ENCODE measurements at places on chromosomes 6 and 20.

DNA sequence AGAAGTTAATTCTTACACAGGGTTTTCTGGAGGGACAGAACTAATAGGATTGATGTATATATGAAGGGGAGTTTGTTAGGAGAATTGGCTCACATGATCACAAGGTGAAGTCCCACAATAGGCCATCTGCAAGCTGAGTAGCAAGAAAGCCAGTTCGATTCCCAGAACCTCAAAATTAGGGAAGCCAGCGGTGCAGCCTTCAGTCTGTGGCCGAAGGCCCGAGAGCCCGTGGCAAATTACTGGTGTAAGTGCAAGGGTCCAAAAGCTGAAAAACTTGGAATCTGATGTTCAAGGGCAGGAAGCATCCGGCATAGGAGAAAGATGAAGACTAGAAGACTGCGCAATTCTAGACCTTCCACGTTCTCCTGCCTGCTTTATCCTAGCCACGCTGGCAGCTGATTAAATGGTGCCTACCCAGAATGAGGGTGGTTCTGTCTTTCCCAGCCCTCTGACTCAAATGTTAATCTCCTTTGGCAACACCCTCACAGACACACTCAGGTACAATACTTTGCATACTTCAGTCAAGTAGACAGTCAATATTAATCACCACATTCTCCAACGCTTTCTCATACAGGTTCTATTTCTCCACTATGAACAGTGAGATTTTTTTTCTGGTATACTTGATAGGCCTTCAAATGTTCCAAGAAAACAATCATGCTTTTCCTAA, 357.0 kb downstream of the LAMA2 start:
- no peak for DNase-seq

GRCh38 chr6:161374971-161375873, 101.4 kb upstream of the AGPAT4 start:
- peak; percentile 55 for DNase-seq

DNA sequence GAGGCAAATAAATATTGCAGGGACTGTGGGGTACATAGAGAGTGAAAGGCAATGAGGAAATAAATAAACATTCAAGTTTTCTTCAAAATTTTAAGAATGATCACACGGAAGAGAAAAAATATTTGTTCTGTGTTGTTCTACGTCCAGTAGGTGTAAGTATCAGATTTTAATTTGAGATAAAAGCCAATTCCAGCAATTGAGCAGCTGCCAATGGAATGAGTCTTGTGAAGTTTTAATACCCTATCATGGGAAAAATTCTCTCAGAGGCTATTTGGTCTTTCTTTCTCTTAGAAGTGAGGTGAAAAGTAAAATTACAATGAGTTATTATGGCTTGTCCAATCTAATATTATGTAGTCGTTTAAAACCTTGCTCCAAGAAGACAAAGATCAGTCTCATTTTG, 195.7 kb upstream of the CITED2 start:
- no peak for DNase-seq

DNA sequence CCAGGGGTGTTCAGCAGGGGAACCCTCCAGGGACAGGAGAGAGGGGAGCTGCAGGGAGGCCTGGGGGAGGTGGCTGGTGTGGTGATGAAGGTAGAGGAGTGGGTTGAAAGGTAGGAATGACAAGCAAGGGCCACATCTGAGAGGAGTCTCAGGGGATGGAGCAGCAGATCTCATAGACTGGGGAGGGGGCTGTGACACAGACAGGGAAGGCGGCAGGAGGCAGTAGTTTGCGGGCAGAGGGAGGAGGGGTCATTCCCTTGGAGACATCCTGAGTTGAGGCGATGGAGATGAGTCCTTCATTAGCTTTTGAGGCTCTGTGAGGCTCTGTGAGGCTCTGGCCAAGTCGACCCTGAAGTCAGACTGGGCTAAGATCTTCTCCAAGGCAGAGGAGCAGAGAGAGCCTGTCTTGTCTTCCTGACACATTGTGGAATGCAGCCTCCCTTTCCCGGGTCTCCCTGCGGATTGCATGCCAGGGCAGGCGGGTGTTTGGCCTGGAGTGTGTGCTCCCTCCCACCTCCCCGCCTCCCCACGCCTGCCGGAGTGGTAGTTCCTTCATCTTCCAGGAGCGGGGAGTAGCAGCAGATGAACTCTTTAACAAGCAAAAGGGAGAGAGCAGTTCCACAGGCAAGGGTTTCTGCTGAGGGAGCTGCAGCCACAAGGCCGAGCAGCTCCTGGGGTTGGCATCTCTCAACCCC, 34.3 kb upstream of the MLN start:
- DNase-seq: no peak

DNA sequence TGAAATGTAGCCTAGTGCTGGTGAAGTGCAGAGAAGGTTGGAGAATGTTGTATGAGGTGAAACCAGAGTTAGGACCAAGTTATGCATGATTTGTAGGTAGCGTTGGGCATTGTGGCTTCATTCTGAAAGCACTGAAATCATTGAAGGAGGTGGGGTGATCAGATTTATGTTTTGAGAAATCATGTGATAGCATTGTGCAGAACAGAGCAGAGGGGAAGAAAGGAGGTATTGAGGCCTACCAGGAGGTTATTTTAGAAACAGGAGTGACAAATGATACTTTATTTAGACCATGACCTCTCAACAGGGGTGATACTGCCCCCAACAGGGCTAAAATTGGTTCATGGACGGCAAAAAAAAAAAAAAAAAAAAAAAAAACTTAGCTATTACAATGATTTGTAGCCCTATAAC, 15.6 kb upstream of the HMGN3 start:
- no peak for DNase-seq

DNA sequence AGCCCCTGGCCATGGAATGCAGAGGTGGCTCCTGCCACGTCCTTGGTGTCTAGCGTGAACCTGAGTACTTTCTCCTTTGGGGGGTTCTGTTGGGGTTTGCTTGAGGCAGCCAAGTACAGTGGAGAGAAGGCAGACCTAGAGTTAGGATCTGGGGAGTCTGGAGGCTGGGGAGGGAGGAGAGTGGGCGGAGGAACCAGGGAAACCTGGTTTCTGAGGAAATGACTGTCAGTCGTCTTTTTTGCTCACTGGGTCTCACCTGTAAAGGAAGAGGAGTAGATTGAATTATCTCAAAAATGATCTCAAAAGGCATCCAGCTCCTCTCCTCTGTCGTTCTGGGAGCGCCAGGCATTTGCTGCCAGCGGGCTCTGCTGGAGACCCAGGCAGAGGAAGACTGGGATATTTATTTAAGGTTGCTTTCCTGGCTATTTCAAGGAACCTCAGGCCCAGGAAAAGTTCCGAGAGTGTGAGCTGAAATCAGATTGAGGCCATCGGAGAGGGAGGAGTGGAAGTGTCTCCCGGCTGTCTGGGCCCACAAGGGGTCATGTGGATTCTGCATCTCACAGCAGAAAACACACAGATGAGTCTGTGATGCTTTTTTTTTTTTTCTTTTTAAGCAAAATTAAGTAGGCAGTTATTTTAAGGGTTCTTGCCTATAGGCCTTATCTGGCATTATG, 16.1 kb downstream of the EPB41L1 start:
- DNase-seq: no peak

- no peak for DNase-seq
Observed at GRCh38 chr6:39476151-39476550, 153.6 kb upstream of the KCNK16 start.

DNA sequence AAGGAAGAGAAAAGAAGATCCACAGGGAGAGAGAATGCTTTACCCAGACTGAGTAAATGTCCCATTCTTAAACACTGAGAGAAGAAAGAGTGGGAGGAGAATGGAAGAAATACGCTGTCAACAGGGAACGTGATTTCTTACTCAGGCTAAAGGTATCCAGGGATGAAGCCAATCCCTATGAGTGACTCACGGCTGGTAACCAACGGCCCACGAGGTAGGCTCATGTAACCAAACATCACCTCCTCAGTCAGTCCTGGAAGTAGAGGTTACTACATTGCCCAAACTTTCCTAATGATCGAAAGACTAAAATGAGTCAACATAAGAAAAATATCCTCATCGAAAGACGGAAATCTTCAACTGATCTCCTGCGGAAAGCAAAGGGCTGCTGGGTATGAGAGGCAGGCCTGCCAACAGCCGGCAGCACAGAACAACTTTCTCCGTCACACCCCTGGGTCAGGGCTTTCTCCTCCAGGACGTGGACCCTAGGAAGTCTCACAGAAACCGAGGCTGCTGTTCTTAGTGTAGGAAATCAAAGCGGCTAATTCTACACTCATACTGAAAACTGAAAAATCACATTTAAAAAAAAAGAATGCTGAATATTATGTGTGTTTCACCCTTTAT, 292.6 kb downstream of the GMDS start:
- DNase-seq: no peak

GRCh38 chr6:79862711-79863110, 84.6 kb downstream of the ELOVL4 start:
- no peak for DNase-seq

DNA sequence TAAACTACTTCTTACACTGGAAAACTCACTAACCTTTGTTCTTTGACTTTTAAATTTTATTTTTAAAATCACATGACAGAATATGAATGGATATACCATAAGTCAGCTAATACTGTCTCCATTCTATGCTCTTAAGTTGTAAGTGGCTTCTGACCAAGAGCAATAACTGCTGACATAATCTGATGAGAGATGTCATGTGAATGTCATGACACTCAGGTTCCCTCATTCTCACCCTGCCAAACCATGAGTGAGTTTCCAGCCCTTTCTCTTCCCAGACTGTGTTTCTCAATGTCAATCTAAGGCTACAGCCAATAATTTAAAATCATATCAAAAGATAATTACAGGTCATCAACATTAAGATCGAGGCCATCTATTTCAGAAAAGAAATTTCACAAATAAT, 39.7 kb downstream of the KIF16B start:
- no peak for DNase-seq

- DNase-seq: no peak
Observed at GRCh38 chr6:126118936-126119335, 132.6 kb downstream of the TRMT11 start.

DNA sequence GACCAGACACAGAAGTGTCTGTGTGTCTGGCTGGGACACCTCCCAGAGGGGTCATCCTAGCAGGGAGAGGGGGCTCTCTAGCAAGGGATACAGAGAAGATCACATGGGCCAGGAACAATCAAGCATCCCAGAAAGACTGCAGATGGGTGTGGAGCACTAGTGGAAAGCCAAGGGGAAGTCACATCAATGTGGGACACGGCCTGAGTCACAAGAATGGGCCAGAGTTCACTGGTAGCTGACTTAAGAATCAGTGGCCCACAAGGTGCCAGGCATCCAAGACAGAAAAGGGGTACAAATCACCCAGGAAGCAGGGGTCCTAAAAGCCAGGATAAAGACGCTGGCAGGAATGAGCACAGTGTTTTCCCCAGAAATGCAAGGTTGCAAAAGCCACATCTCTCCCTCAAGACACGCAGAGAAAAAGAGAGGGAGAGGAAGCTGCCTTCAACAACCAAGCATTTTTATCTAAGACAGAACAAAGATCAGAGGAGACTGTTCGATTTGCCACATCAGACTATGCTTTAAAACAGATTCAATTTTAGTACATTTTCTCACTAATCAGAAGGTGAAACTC, 113.6 kb upstream of the DST start:
- DNase-seq: no peak

GRCh38 chr20:12077875-12078274, 160.2 kb downstream of the BTBD3 start:
- DNase-seq: no peak

GRCh38 chr20:50575865-50576720, 65.9 kb downstream of the PTPN1 start:
- peak; percentile 57 for DNase-seq

- DNase-seq: no peak
Observed at GRCh38 chr6:123925842-123926399, 122.3 kb downstream of the NKAIN2 start.

DNA sequence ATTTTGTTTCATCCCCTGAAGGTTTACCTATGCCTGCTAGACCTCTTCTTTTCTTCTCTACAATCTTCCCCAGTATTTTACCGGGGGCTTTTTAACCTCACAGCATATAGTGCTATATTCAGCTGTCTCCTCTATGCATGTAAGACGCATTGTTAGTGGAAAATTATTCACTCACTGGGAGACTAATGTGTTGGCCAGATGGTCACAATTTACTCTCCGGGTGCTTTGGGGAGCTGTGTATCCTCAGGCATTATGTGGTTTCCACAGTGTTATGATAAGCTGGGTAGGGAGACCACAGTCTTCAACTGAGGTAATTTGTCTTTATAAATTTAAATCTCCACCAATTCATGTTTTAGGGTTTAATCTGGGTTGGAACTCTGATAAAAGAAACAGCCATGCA, 553.8 kb upstream of the PTCHD4 start:
- no peak for DNase-seq

DNA sequence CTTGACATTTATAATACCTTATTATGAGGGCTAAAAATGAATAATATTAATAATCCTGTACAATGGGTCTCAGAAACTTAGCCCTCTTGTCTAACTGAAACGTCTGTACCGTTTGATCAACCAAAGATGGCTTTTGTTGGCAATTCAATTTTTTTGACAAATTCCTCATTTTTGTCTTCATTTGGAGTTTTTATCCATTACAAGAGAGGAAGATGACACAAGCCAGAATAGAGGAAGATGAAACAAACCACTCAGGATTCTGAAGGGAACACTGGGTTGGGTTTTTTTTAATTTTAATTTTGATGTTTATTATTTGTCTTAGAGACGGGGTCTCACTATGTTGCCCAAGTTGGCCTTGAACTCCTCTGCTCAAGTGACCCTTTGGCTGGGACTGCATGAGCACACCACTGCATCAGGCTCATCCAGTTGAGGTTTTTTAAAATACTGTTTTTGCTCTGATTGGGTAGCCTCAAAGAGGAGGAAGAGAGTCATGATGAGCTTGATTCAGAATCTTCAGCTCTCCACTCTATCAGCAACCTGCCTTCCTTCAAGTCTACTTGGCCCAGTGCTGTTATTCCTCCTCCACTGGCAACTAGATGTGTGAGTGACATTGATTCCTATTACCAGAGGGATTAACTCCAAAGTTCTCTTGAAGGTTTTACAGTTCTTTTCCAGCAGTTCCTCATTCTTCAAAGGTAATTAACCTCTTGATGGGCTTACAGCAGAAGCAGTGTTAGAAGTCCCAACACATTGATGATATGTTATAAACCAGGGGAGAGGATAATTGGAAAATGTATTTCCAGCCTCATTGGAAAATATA, 71.3 kb downstream of the ATXN1 start:
- DNase-seq: no peak

GRCh38 chr6:5278047-5278446, 16.7 kb downstream of the FARS2 start:
- no peak for DNase-seq

GRCh38 chr20:41229259-41229658, 88.3 kb downstream of the ZHX3 start:
- no peak for DNase-seq

- DNase-seq: no peak
Observed at GRCh38 chr20:19508449-19508848, 249.6 kb upstream of the RIN2 start.

GRCh38 chr6:111918825-111919224, 45.6 kb upstream of the FYN start:
- DNase-seq: no peak
